Stimulated activated CD8-positive, alpha-beta memory T cell treated with anti-CD3 and anti-CD28 coated beads, Interleukin-7, amount 100 ng/mL, for 24 hours (primary cell): ENCODE measurements at places on chromosomes 7 and 10.

GRCh38 chr10:130973127-130973839 lies 338.2 kb downstream of the TCERG1L start:
- no peak for DNase-seq

DNA sequence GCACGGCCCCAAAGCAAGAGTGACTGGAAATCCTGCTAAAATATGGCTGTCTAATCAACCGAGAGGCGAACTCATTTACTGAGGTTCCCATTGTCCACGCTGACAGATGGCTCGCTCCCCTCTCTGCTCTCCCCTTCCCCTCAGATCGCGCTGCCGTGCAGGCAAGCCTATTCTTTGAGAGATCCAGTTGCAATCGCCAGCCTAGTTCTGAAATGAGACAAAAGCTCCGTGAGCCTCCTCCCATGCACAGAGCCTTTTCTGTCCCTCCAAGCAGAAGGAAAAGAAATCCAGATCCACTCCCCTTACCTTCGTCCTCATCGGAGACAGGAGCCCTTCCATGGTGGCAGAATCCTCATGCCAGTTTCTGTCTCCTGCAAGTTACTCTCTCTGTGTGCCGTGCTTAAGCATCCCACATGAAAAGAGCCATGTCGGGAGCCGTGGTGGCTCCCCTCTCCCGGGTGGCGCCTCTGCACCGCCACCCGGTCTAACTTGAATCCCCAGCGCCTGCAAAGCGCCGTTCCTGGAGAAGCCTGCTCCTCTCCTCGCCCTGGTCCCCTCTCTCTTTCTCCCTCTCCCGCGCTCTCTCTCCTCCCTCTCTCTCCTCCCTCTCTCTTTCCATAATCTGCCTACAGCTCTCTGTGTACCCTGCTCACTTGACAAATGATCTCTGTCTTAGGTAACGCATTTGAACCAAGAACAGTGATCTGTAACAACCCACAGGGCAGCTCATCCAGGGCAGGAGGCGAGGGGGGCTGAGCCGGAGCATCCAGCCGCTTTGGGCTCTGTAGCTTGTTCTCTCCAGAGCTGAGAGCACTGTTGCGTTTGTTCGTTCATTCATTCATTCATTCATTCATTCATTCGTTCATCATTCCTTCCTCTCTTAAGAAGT lies 156.8 kb downstream of the FRMD4A start:
- no peak for DNase-seq

- DNase-seq: no peak
These were observed 108.9 kb upstream of the FAM20C start for GRCh38 chr7:83441-83840.

- no peak for DNase-seq
These were observed 43.2 kb downstream of the VAX1 start for GRCh38 chr10:117094856-117095255.

DNA sequence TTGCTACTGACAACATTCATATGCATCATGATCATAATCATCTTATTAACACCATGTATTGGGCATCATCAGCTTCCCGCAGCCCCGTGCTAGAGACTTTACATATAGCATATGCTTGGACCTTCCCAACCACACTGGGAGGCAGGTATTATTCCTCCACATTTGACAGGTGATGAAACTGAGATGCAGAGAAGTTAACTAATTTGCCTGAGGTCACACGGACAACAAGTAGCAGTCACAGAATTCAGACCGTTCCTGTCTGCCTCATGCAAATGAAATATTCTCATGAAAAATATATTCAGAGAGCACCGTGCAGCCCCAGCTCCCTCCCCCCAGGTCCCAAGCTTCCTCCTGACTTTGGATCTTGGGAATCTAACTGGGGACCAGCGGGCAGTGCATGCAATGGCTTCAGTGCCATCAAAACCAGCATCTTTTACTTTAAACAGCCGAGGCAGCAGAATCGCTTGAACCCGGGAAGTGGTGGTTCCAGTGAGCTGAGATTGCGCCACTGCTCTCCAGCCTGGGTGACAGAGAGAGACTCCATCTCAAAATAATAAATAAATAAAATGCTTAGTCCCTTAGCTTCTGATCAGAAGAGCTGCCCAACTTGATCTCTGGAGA lies 112.2 kb upstream of the GPR26 start:
- DNase-seq: no peak

DNA sequence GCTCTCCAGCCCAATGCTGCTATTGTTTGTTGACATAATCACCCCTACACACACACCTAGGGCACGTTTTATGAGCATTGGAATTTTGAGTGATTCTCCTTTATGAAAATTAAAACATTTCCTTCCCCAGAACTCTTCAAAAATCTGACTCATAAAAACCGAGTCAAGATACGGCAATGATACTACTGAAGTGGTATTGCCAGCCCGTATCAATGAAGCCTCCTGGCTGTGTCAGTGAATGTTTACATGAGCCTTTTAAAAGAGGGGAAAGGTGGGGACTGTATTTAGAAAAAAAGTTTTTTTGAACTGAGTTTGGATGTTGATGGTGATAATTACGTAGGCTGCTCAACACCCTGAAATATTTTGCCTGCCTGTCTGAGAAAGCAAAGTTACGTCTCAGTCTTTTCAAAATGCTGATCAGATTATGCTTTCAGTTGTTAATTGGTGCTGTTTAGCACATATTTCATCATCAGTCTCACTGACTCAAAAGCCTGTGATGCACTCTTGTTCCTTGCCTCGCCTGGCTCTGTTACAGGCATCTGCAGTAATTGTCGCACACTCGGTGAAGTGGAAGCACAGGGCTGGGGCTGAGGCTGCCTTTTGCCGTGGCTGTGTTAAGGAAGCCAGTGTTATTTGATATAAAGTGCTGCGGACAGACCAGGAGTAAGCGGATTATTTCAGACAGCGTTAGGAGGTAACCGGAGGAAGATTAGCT lies 157.4 kb upstream of the TCF7L2 start:
- DNase-seq: no peak

DNA sequence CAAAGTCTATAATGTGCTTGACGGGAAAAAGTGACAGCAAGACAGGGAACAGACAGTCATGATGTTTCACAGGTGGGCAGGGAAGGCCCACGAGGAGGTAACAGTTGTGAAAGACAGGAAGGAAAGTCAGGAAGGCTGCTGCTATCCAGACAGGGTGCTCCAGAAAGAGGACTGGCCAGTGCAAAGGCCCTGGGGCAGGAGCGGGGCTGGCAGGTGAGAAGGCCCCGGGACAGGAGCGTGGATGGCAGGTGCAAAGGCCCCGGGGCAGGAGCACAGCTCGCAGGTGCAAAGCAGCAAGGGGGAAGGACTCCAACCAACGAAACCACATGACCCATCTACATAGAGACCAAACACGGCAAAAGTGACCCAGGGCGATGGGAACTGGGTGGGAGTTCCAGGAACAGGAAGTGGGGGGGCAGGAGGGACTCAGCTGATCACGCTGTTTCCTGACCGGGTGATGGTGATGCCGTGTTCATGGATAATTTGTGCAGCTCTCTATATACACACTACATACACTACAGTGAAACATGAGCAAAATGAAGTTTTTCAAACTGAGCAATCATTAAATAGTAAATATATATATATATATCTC lies 138.2 kb downstream of the MAD1L1 start:
- DNase-seq: no peak

GRCh38 chr10:131587976-131588680 lies 276.6 kb upstream of the TCERG1L start:
- no peak for DNase-seq

DNA sequence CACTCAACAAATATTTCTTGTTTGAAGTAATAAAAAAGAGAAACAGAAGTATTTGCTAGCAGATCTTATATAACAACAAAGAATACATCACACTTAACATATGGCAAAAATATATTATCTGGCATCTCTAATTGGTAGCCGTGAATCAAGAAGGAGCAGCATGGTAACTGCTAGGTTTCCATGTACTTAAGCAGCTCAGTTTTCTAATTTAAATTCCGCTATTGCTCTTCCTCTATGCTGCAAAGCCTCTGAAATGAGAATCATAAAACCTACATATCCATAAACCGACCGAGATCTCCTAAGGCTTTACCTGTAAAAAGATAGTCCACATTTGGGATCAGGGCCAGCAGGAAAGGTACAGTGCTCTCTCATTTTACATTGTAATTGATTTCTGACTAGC lies 76.6 kb upstream of the PTPRZ1 start:
- no peak for DNase-seq

DNA sequence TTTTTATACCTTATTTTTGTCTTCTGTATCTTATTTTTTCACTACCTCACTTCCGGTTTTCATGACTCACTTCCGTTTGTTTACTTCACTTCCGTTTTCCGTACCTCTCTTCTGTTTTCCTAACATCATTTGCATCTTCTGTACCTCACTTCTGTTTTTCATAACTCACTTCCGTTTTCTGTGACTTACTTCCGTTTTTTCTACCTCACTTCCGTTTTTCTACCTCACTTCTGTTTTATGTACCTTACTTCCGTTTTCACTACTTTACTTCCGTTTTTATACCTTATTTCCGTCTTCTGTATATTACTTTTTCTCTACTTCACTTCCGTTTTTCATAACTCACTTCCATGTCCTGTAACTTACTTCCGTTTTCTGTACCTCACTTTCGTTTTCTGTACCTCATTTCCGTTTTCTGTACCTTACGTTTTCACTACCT lies 492.5 kb upstream of the AKR1E2 start:
- no peak for DNase-seq

- no peak for DNase-seq
These were observed 91.4 kb downstream of the LRRTM3 start for GRCh38 chr10:67017218-67017617.

DNA sequence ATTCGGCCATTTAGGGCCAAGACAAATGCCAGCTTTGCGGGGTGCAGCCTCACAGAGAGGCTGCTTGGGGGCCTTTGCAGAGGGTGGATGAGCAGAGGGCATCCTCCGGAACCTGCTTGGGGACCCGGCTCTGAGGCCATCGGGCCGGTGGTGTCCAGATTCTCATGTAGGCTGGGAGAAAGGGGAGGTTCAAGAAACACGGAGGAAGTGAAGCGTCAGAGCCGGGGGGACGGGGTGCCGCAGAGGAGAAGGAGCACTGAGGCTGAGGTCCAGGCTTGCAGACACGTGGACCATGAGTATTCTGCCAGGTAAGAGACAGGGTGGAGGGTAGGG lies 150.7 kb upstream of the SHH start:
- DNase-seq: no peak
